ENCODE measurements at places on chromosomes 7 and 10.

DNA sequence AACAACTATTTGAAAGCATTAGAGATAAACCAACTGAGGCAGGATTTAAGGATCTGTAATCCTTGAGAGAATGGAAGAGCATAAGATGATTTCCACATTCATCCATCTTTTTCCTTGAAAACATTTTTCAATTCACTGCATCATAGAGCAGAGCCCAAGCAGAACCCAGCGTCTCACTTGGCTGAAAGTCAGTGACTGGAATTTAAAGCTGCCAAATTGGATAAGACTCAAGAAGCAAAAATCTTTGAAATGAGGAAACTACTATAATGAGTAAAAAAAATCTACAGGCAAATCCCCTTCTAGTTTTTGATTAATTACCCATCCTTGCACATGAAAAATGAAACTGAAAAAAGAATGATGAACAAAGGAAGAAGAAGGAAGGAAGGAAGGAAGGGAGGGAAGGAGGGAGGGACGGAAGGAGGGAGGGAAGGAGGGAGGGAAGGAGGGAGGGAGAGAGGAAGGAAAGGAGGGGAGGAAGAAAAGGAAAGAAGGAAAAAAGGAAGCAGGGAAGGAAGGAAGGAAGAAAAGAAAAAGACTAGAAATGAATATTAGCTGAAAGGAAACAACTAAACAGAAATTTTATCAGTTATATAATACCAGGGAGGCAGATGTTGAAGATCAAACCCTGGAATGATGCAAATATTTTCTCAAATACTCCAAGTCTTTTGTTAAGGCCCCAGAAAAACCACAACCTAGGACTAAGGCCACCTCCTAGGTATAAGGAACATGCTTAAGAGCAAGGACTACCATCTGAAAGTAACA, 336.3 kb upstream of the MAGI2 start:
- no peak for DNase-seq

DNA sequence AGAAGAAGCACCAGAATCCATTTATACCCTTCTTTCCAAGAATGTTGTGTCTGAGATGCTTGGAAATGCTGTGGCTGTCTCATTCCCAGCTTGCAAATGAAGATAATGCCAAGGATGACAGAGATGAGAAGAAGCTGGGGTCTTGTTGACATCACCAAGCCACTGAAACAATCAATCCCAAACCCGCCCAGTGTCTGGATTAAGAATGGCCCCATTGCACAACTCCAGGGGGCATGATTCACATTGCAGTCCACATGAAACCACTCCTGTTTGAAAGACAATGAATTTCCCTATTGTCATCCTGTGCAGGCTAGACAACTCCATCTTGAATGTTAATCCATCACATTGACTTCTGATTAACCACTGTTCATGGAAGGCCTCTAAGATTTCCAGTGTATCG, 28.6 kb downstream of the SORBS1 start:
- no peak for DNase-seq

DNA sequence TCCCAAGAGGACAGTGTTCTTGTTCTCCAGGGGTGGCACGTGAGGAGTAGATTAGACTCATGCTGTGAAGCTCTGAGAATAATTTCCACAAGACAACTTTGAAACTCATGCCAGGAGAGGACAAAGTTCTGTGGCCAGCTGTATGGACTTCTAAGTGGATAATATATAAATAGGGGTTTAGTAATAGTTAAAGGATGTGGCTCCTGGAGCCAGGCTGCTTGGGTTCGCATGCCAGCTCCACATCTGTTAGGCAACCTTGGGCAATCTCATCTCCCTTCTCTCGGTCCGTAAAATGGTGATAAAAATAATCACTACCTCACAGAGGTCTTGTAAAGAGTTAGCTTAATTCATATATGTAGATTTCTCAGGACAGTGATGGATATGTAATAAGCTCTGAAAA, 35.8 kb downstream of the ACSL5 start:
- no peak for DNase-seq

DNA sequence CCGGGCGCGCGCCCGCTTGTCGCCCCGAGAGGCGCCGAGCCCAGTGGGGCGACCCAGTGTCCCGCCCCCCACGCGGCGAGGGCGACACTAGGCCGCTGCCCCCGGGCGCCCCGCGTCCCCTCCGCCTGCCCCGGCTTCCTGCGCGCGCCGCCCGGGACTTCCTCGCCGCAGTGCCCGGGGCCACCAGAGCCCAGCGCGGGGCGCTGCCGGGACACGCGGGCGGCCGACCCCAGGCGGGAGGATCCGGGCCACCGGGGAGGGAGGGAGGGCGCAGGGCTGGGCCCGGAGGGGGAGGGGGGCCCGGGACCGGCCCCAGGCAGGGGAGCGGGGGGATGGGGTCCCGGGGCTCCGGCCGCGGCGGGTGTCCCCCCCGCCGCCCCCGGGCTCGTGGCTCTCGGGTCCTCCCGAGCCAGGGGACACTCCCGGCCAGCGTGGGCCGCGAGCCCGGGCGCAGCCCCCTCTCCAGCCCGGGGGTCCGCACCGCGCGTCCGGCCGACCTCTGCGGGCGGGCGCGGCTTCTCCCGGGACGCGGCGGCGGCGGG, 435 bp upstream of the PWWP2B start:
- DNase-seq: peak; percentile 19

GRCh38 chr7:45627691-45628456, 53.7 kb downstream of the ADCY1 start:
- no peak for DNase-seq

GRCh38 chr7:112058686-112059085, 147.5 kb downstream of the DOCK4 start:
- DNase-seq: no peak

- DNase-seq: no peak
Observed at GRCh38 chr7:125090596-125090995, 161.0 kb upstream of the POT1 start.

GRCh38 chr10:110209454-110209925, 2.1 kb downstream of the MXI1 start:
- peak; percentile 37 for DNase-seq

DNA sequence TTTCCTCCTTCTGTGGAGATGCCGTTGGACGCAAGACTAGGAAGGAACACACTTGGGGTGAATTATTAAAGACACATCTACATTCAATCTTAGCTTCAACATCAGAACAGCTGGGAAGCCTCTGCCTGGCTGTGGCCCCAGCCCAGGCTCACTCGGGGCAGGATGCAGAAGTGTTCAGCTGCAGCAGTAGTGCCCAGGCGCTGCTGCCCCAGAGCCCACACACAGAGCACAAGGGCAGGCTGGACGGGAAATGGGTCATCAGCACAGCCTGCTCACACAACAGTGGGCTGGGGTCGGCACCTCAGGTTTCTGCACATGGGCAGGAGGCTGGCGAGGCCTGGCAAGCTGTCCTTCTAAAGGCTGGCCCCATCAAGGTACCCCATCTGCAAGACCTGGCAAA, 42.5 kb downstream of the NOD1 start:
- no peak for DNase-seq

DNA sequence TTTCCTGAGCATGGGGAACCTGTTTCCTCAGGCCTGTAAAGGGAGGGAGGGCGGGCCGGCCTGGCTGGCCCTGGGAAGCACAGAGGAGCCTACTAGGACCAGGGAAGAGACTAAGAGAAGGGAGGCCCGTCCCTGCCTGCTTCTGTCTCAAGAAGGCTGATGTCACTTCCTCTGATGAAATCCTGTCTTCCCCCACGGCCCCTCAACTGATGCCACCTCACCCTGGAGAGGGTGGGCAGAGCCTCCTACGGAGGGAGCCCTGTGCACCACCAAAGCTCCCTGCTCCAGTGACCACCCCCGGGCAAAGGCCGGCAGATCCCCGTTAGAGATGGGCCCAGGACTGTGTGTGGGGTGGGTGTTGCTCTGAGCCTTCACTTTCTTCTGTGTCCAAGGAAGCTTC, 1.0 kb upstream of the PILRA start:
- DNase-seq: no peak

DNA sequence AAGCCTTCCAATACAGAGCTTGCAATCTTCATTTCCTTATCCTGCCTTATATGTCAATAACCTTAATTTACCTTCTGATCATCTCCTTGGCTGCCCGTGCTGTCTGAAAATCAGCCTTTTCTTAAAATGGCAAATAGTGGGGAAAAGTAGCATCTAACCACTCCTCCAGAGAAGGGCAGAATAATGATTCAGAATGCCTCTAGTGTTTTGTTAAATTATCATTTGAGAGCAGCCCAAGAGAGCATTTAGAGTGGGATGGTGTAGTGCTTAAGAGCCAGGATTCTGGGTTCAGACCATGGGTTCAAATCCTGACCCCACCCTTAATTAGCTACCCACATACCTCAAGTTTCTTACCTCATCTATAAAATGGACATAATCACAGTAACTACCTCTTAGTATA, 4.6 kb upstream of the TMEM139 start:
- no peak for DNase-seq

Measured in NCI-H524 (cell line).